ENCODE measurements at places on chromosomes 2 and 18.

DNA sequence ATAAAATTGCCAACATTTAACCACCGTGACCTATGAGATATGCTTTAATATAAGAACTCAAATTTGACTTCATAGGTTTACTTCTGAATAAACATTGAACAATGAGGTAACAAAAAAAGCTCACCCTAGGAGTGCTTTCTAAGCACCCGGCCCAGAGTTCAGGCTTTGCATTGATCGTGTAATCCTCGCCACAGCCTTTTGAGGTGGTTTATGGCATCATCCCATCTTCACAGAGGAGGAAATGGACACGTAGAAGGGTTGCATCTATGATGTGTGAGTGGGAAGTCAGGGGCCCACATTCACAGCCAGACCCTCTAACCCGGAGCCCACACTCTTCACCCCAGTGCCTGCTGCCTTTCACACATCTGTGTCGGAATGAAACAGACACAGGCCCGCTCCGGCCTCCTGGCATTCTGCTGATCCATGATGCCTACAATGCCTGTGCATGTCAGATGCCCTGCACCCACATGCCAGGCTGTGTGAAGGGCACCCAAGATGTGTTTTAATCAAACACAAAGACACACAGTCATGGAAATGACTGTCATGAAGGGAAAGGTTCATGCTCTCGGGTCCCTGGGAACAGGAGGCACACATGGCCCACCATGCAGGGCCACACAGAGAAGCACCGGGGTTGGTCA lies 48.6 kb upstream of the RPL31 start:
- no peak for DNase-seq

- DNase-seq: no peak
Measured at GRCh38 chr2:174797781-174798276, 33.6 kb upstream of the CHRNA1 start.

DNA sequence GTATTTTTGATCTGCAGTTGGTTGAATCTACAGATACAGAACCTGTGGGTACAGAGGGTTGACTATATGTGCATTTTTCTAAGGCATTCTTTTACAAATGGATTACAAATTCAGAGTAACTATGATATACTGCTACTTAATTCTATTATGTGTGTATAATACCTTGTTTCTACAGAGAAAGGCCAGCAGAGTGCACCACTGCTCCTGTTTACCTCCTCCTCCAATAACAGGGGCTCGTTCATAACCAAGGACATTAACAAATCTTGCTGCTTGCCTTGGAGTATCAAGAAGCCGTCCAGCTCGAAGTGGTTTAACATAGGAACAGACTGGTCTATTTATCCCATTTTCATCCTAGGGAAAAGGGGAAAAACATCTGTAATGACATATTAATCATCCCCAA lies 16.4 kb downstream of the CEP76 start:
- no peak for DNase-seq

DNA sequence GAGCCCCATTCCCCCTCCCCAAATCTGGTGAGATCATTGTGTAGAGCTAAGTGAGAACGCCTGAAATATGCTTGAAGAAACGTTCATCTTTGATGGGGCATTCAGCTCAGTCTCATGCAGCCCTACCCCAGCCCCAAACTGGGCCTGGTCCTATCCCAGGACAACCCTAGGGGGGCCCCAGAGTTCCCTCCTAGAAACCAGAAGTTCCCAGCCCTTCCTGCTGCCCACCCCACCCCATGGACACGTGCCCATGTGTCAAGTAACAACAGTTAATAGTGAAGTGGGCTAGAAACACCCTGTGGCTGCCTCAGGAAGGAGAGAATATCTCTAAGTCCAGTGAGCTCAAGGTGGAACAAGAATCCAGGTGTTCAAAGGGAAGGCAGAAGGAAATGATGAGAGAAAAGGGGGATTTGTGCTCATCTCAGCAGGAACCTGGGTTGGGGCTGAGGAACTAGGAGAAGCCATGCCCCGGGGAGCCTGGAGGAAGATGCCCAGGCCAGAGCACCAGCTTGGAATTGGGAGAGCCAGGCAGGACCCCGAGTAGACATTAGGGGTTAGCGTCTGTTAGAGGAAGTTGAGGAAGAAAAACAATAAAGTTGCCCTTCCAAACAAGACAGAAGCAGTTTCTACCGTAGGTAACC lies 20.1 kb upstream of the SLC20A1 start:
- DNase-seq: no peak

GRCh38 chr2:86035883-86036668 lies 69.6 kb downstream of the POLR1A start:
- DNase-seq: peak; percentile 41

- no peak for DNase-seq
Measured at GRCh38 chr2:186544255-186544675, 45.6 kb upstream of the ITGAV start.

DNA sequence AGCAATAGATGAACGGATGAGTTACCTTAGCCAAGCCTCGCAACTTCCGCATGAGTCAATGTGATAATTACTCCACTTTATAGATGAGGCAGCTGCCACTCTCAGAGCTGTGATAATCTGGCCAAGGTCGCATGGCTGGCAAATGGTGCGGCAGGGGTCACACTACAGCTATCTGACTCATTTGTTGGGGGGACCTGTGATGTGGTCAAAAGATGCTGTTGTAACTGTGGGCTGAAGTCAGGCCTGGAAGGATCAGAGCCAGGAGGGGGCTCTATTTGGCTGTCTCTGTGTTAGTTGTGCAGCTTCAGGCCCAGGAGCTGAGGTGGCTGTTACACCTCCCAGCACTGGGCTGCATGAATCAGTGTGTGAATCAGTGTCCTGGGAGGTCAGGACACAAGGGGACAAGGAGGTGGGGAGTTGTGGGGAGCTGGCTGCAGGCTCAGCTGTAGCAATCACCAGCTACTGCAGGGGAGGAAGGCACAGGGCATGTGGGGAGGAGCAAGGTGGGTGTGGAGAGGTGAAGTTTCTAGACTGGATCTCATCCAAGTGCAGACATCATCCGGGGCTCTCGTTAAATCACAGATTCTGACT lies 33.1 kb downstream of the NGEF start:
- no peak for DNase-seq

DNA sequence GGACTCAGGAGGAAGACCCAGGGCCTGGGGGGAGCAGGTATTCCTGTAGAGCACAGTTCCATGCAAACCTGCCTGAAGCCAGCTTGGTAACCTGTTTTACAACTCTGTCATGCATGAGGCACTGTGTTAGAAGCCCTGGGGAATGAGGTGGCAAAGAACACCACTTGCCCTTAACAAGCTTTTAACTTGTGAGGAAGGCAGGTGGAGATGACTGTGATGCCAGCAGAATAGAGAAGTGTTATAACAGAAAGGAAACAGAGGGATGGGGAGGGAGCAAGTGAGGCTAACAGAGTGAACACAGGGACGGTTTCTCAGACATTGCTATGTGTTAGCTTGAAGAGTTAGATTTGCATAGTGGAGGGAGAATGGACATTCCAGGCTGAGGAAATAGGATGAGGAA lies 11.5 kb upstream of the IL1A start:
- no peak for DNase-seq

GRCh38 chr2:64204703-64205102 lies 60.5 kb upstream of the PELI1 start:
- DNase-seq: no peak

GRCh38 chr2:33264766-33265165 lies 211.7 kb upstream of the RASGRP3 start:
- no peak for DNase-seq

DNA sequence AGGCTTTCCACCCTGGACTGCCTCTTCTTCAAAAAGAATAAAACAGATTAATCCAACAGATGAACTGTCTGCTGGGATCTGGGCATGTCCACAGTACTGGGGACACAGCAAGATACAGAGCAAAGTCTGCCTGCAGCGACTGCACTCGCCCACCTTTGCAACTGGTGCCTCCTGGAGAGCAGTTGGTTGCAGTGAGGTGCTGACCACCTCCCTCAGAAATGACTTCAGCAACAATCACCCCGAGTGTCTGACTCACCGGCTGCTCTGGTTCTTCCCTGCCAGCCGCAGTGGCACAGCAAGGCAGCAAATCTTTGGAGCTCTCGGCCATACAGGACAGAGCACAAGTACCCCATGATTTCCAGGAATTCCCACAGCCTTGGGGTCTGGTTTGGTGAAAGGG lies 179.7 kb downstream of the ANAPC1 start:
- no peak for DNase-seq

GRCh38 chr18:9894454-9895068 lies 8.8 kb downstream of the TXNDC2 start:
- DNase-seq: no peak

DNA sequence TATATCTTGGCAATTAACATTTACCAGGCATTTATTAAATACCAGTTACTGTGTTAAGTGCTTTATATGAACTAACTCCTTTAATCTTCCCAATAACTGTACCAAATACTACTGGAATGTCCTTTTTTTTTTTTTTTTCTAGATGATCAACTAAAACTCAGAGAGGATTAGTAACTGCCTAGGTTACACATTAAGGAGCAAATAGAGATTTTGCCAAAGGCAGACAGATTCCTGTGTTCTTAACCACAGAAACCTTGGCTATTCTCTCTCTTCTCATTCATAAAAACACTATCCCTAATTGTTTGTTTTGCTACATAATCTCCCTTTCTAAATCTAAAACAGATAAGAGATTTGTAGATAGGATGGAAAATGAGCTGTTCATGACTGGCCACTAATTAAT lies 13.3 kb downstream of the DHX57 start:
- no peak for DNase-seq

DNA sequence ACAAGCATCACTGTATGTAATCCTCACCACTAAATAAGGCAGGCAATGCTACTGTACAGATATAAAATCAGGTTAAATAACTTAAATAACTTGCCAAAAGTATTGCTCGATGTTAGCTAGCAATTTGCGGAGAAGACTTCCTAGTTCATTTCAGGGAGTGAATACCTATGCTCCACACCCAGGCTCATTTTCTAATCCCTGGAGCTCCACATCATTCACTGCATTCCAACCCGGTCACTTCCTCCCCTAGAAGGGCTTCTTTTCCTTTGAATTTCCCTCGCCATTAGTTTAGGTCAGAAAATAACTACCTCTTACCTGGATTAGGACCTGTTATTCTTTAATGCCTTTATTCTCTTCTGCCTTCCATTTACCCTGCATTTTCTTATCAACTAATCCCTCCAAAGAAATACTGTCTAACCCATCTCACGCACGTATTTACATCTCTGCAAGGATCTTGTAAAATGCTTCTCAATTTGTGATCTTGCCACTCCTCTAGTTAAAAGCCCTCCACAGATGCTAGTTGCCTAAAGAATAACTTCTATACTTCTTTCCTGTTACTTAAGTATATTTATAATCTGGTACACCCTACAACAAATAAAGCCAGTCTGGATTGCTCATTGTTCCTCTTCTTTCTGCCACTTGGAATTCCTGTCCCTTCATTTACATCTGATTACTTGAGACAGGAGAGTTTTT lies 599.8 kb downstream of the NRXN1 start:
- DNase-seq: no peak

DNA sequence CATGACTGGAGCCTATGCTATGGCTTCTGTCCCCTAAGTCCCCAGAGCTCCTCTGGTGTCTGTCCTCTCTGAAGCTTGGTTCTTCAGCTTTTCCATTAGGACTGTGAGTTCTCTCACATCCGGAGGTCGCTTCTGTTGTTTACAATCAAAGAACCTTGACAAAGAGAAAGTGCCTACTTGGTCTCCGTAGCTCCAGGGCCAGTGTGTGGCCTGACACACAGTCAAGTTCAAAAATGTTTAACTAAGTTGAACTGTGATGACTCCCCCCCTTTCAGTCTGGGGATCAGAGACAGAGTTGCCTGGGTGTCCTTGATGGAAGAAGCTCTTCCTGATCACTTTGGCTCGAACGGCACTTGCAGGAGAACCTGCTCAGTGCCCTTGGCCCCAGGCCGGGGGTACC lies 26.3 kb upstream of the YWHAQ start:
- DNase-seq: no peak

DNA sequence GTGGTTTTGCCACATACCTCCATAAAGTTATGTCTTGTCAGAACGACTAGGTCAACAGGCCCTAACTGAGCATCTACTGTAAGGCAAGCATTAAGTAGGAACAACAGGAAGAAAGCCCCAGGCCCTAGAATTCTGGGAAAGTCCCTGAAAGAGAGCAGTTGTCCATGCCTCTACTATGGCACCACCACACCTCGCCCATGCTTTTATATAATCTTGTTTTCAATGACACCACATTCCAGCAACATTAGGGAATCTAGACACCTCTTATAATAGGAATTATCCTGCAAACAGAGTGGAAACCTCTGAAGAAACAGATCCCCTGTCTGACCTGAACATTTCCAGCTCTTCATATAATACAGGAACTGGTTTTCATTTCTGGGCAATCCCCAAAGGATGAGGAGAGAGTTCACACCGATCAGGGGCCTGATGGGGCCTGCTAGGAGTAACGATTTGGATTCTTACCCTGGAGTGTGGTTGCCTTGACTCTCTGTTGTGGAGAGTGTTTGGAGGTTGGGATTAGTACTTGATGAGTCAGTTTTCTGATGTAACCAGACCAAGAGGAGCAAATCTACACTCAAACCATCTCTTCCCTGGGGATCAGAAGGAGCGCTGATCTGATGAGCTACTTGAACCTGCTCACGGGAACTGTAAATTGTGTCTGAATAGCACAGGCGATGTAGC lies 31.9 kb upstream of the CEP68 start:
- no peak for DNase-seq

- no peak for DNase-seq
Measured at GRCh38 chr2:187324631-187325030, 123.4 kb downstream of the CALCRL start.

DNA sequence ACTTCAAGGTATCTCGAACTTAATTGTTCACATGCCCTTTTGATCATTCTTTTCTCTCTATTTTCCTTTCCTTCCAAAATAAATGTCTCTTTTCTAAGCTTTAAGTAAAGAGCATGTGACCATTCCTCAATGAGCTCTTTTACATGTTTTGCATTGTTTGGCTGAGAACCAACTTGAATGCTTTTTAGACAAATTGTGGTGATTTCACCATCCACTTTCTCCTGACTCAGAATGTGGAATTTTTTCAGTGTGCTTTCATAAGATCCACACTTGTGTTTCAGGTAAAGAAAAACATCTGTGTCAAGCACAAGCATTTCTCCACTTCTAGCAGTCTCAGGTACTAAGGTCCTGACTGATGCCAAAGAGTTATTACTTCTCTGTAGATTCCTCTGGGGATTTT lies 10.7 kb downstream of the RBM43 start:
- DNase-seq: no peak

- DNase-seq: no peak
Measured at GRCh38 chr2:157929871-157930667, 53.9 kb upstream of the ACVR1 start.

- no peak for DNase-seq
Measured at GRCh38 chr18:36403896-36404820, 106.6 kb downstream of the FHOD3 start.

- DNase-seq: no peak
Measured at GRCh38 chr2:170462433-170463205, 252.5 kb upstream of the SP5 start.

GRCh38 chr2:138994502-138994901 lies 214.3 kb upstream of the NXPH2 start:
- no peak for DNase-seq

DNA sequence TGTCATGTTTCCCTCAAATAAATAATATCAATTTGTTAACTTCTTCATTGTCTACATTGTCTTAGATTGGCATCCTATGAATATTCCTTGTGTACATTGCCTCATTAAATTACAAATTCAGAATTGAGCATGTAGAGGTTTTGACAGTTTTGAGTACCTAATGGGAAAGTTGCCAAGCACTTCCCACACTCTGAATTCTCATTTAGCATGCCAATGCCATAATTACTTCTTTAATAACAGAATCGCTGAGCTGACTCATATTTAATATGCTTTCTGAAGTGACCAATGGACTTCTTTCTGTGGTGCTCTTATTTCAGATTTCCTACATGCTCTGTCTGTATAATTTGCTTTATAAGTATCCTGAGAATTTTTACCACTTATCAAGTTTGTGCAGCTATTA lies 114.4 kb upstream of the NOL4 start:
- no peak for DNase-seq
